ENCODE measurements at places on chromosomes 5 and 9.

GRCh38 chr9:13427587-13427986 lies 148.1 kb upstream of the MPDZ start:
- DNase-seq, result peak; percentile 30

GRCh38 chr5:154258531-154259217 lies 68.1 kb downstream of the GALNT10 start:
- no peak for DNase-seq

GRCh38 chr9:4143936-4144717 lies 155.7 kb downstream of the GLIS3 start:
- DNase-seq, result no peak

DNA sequence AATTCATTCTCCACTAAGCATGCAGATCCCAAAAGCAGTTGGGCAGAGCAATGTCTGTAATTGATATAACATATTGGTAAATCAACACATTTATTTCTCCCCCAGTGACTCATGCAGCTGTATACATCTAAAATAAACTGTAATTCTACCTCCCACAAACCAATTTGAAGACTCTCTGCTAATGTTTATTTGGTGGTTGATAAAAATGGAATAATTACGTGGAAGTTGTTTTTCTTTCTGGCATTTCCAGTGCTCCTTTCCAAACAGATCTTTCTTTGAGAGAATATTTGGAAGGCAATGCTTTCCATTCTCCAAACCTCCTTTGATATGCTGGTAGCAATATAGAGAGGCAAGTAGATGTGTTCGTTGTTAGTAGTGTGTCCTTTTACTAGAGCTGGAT lies 194.7 kb downstream of the CHSY3 start:
- no peak for DNase-seq

Measured in SK-N-SH (cell line).